ENCODE measurements at places on chromosomes 12 and 14.

GRCh38 chr12:15831315-15831978, 42.3 kb upstream of the EPS8 start:
- DNase-seq = no peak

DNA sequence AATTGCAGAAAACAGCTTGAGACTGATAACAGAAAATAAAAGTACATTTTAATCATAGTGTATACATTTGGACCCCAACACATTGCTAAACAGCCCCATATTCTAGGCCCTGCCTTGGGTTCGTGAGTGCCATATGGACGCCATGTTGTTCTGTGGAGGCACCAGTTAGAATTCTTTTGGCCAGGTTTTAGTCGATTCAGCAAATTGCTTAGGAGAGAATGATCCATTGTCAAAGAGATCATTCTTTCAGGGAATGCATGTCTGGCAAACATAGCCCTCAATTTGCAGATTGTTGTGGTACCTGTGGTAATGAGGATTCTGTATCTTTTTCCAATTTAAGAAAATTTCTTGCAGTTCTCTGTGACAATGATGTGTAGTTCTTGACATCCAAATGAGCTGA, 183.6 kb upstream of the DDHD1 start:
- DNase-seq = no peak

DNA sequence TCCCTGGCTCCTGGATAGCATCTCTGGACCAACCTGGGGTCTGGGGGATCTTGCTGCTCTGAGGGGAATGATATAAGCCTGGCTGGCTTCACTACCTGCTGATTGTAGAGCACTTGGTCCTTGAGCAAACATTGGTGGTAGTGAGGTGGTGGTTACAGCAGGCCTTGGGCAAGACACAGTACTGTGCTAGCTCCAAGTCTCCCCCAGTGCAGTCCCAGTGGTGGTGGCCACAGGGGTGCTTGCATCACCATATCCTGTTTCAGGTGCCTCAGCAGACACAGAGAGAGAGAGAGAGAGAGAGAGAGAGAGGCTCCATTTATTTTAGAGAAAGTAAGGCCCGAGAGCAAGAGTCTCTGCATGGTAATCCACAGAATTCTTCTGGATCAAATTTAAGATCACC, 186.3 kb downstream of the MYRFL start:
- DNase-seq = no peak

DNA sequence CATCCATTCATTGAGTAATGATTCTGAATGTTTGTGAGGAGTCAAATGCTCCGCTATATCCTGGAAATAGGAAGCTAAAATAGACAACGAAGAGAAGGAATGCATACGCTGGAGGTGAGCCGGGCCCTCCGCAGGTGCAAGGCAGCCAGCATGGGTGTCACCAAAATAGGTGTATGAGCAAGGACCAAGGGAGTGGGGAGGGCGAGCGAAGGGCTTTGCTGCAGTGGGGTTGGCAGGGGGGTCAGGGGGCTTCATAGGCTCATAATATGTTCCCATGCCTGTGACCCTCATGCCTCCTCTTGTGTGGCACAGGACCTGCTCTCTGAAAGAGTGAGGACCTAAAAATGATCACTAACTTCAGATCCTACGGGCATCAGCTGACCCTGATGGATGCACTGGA, 73.0 kb downstream of the PRMT8 start:
- no peak for DNase-seq

- DNase-seq = no peak
Measured at GRCh38 chr12:68341822-68342221, 9.7 kb upstream of the MDM1 start.

- DNase-seq = no peak
Measured at GRCh38 chr12:125033288-125033687, 31.9 kb upstream of the AACS start.

DNA sequence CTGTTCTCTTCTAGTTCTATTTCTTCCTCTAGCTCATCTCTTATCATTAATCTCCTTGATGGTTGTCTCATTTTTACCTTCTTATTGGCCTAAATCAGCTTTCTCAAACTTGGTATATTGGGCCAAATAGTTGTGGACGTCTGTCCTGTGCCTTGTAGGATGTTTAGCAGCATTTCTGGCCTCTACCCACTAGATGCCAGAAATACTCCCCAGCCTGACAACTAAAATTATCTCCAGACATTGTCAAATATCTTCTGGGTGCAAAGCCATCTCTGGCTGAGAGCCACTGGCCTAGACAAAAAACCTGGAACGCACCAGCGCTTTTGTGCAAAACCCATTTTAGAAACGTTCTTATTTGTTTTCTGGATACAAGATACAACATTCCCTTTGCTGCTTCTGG, 38.8 kb upstream of the LRRC10 start:
- DNase-seq = no peak

Data from choroid plexus epithelial cell (primary cell).